ENCODE measurements at places on chromosomes 6 and 20.

GRCh38 chr6:160417550-160417949, 69.4 kb downstream of the SLC22A3 start:
- no peak for DNase-seq

- DNase-seq = no peak
Observed at GRCh38 chr6:54002116-54002515, 109.1 kb upstream of the MLIP start.

GRCh38 chr6:52126231-52126630, 38.8 kb upstream of the PKHD1 start:
- no peak for DNase-seq

DNA sequence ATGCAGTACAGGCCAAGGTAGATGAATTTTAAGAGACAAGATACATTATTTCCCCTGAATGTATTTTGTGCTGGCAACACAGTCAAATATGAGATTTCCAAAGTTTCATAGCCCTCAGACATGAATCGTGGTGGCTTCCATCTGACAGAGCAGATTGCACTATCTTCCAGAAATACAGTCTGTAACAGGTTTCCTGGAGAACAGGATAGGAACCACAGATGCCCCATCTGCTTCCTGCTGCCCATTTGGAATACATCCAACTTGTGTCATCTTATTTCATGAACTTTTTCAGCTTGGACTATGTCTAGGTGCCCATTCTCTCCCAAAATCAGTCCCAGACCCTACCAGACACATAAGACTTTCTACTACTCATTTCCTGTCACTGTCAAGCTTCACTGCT, 426.0 kb downstream of the KIF16B start:
- DNase-seq = no peak

DNA sequence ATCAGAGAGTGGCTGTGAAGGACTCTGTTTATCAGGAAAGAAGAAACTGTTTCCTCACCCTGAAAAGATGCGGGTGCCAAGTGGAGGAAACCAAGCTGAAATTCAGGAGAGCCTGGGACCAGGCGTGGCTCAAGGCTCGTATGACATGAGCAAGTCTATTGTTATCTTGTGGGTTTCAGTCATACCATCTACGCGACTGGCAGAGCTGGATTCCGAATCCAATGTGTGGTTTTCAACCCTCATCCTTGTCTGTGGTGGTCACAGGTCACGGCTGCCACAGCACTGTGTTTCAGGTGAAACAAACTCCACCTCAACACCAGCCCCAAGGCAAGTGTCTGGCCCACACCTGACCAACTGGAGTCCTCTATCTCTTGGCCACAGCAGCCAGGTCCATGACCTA, 9.1 kb downstream of the MC3R start:
- DNase-seq = no peak

- DNase-seq = no peak
Observed at GRCh38 chr6:84568971-84569370, 195.4 kb downstream of the TBX18 start.

GRCh38 chr20:57361517-57361916, 10.5 kb downstream of the RAE1 start:
- peak; percentile 32 for DNase-seq

DNA sequence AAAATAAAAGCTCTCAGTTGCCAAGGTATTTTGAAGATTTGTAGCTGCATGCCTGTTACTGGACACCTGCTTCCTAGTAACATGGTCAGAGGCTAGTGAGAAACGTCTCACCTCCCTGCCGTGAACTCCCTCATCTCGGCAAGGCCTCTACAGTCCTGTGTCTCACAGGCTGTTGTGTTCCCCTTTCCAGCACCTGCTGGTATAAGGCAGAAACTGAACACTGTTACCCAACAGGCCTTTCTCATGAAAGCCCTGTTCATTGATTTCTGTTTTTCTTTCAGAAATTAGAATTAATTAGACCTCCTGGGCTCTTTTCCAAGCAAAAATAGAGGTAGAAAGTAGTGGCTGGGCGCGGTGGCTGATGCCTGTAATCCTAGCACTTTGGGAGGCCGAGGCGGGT, 17.6 kb upstream of the SRSF3 start:
- DNase-seq = no peak

GRCh38 chr6:144141470-144141869, 8.8 kb upstream of the STX11 start:
- DNase-seq = no peak

Data from epithelial cell of proximal tubule (primary cell).